ENCODE measurements at places on chromosomes 11 and 22.

GRCh38 chr22:33400061-33400840 lies 342.1 kb upstream of the SYN3 start:
- no peak for DNase-seq

- no peak for DNase-seq
These were observed 54.6 kb upstream of the SLC22A12 start for GRCh38 chr11:64536396-64536941.

- no peak for DNase-seq
These were observed 37.1 kb upstream of the OLFML1 start for GRCh38 chr11:7448201-7448600.

DNA sequence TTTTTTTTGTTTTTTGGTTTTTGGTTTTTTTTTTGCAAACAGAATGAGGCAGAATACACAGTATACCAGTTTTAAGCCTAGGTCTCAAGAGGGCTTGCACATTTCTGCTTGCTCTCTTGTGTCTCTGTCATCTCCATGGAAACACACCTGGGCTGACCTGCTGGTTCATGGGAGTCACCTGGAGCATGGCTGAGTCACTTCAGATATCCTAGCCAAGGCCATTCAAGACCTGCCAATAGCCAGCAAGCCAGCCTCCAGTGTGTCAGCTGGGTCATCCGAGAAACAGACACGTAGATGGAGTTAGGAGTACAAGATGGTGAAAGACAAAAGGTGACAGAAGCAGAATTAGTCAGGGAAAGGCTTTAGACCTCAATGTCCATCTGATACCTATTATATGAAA lies 124.2 kb upstream of the SEZ6L start:
- DNase-seq, result no peak

DNA sequence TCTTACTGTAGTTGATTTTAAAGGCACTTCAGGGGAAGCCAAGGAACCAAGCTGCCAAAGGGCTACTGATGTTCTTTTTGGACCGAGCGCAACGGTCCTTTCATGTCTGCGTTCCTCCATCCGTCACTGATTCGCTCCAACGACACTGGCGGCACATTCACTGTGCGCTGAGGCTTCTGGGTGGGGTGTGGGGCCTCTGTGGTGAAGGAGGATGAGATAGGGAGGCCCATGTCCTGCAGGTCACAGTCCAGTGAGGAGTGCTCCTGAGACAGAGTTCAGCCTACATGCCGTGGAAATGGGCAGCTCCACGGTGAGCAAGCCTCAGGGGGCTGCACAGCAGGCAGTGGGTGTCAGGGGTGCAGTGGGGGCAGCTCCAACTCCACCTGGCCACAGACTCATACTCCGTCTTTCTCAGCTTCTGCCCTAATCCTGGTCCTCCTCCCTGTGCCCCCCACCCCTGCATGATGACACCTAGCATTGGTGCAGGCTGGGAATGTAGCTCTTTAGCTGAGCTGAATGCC lies 87.8 kb upstream of the SHANK2 start:
- DNase-seq, result no peak
